ENCODE measurements at places on chromosomes 4 and X.

DNA sequence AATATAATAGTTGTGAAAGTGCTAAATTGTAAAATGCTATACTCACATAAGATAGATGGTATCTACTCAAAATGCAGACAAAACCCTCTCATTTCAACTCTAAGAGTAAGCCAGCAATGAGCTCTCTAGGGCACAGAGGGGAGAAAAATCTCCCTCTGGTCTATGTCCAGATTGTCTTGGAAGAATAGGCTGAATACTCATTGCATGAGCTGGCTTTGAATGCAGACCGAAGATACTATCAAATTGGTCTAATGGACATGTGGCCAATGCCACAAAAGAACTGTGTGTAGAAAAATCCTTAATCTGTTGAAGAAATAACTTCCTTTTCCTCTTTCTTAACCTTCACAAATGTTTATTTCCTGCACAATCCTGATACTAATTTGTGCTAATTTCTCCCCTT lies 3.5 kb downstream of the ZXDA start:
- no peak for DNase-seq

GRCh38 chr4:45668128-45668527 lies 455.7 kb downstream of the GABRG1 start:
- no peak for DNase-seq

DNA sequence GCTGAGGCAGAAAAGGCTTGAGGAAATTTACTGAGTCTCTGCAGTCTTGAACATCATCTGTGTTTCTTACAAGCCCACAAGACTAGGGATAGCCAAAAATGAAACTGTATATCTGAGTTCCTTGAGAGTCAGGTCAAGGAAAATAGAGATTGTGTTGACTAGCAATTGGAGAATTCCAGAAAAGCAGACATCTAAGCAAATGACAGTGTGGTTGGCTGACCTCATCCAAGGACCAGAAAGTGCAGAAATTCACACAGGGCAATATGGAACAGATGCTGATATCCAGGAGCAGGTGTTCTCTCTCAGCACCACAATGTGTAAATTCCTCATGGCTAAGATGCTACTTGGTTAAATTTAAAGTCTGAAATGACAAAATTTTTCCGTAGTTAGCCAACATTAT lies 146.4 kb downstream of the VEGFC start:
- no peak for DNase-seq

DNA sequence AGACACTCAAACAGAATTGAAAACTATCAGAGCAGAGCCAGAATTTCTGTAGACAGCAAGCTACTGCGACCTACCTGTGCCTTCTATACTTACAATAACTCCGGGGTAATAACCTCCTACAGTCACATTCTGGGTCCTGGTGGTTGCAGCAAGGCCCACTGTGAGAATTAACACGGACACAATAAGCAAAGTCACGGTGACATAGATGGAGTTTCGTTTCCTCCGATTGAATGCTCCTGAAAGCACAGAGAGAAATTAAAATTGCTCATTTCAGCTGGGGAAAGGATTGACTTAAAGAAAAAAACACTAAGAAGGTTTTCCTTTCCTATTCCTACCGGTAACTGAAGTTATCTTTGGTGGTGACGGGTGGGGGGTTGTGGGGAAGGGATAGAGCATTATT lies 7.0 kb downstream of the TMEM255A start:
- no peak for DNase-seq

- DNase-seq, result no peak
Observed at GRCh38 chr4:93814141-93814540, 14.4 kb upstream of the ATOH1 start.

DNA sequence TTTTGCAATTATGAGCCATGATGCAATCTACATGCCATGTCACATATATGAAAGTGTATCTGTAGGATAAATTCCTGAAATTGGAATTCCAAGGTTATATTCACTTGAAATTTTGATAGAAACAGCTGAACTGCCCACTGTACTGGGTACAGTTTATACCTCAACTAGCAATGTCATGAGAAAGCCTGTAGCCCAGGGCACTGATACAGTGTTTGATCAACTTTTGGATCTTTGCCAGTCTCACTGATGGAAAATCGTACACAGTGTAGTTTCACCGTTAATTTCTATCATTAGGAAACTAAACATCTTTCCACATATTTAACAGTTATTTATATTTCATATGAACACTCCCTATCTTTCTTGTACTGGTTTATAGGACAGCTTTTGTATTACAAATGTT lies 34.2 kb downstream of the TAPT1 start:
- DNase-seq, result no peak

GRCh38 chr4:85318415-85318814 lies 156.5 kb upstream of the ARHGAP24 start:
- DNase-seq, result no peak

- DNase-seq, result no peak
Observed at GRCh38 chr4:121712001-121712651, 15.3 kb upstream of the ANXA5 start.

GRCh38 chrX:69232945-69233344 lies 67.7 kb upstream of the PJA1 start:
- DNase-seq, result no peak

GRCh38 chr4:109973529-109973905 lies 60.8 kb downstream of the EGF start:
- no peak for DNase-seq

DNA sequence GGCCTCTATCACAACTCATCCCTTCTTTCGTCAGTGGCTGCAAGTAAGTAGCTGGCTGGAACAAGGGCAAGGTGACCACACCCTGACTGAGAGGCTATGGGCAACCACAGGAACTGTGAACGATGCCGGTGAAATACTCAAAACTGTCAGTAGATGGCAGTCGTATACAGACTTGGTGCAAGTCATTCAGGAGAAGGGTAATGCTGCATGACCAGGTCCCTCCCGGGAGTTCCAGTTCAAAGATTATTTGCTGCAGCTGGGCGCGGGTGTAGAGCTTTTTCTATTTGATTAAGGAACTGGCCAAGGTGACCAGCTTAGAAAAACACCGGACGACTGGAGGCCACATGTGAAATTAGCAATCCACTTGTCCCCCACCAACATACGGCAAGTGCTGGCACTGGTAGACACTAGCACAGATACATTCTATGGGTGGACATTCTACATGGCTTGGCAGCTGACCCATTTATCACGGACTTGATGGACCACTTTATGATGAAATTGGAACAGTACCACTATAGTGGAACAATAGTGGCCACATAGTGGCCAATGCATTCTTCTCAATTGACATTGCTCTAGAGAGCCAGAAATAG lies 726.6 kb downstream of the TRAM1L1 start:
- DNase-seq, result no peak

GRCh38 chr4:189232274-189232673 lies 708.4 kb upstream of the FRG1 start:
- no peak for DNase-seq

DNA sequence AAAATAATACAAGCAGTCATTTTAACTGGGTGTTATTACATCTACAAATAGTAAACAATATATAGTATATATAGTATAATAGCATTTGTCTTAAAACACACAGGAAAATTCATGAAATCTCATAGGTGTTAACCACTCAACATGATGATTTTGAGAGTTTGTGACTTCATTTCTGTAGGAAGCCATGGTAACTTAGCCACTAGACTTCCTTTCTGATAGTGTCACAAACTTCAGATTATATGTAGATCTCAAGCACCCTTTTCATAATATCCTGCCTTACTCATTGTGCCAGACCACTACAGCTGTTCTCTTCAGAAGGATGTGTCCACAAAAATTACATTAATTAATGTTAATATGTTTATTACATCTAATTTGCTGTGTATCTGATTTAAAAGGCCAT lies 1250.6 kb downstream of the ADGRL3 start:
- DNase-seq, result no peak

- no peak for DNase-seq
Observed at GRCh38 chr4:114481856-114482255, 116.8 kb upstream of the UGT8 start.

DNA sequence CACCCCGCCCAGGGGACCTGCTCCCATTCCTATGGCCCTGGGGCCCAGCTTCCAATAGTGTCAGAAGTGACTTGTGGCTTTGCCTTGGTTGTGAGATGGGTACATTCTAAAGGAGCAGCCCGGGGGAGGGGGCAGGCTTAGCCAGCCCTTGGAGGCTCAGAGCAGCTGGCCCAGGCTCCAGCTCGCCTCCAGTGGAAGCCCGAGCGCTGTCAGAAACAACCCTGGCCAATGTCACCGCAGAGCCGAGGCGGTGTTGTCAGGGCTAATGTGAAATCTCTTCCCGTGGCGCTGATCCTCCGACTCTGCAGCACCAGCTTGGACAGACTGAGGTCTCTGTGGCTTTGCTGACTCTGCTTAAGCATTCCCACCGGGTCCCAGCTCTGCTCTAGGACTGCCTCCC lies 29.2 kb upstream of the ZNF81 start:
- no peak for DNase-seq

GRCh38 chrX:108224218-108224617 lies 132.6 kb downstream of the ATG4A start:
- no peak for DNase-seq
